ENCODE measurements at places on chromosomes 2 and 18.
A peak's percentile ranks its signal among the peaks of the same experiment; 100 is the strongest.

DNA sequence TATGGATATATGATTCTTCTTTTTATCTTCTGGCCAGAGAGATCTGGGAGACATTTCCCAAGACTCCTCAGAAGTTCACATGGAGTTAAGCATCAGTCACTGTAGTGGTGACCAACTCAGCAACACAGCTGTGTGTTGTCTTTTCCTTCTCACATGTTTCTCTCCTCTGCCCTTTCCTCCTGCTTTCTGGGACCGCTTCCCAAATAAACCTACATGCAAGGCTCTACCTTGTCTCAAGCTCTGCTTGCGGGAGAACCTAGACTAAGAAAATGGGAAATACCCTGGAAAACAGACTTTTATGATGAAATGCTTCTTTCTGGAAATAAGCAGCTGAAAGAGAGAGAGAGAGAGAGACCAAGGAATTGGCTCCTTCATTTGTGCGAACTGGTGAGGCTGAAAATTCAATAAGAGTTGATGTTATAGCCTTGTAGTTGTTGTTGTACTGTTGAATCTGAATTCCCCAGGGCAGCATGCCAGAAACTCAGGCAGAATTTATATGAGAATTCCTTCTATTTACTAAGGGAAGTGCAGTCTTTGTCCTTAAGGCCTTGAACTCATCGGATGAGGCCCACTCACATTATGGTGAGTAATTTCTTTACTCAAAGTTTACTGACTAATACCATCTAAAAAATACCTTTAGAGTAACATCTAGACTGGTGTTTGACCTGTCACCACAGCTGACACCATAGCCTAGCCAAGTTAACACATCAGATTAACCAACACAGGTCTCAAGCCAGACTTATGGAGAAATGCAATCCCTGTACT lies 22.7 kb upstream of the DSC1 start:
- DNase-seq = no peak

DNA sequence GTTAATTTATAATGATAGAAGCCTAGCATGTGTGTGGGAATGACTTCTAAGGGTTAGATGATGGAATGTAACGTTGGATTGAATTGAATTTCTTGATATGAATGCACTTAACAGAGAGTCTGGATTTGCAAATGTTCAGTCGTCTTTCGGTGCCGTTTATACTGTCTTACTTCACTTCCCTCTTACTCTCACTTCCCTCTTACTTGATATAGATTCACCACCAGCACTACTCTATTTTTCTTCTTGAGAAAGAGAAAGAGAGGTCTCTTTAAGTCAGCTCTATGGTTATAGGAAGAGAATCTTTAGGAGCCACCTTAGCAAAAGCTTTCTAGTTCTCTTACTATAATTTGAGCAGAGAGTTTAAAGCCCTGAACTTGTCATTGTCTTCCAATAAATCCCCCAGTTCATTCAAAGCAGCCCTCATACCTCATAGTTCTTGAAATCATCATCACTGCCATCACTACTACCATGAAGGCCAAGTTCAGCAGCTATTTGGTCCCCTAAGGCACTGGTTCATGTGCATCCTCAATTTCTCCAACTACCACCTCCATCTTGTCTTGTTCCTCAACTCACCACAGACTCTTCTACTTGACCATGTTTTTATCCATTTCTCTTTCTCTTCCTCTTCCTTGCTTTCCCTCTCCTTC lies 501.7 kb upstream of the TCF4 start:
- no peak for DNase-seq

DNA sequence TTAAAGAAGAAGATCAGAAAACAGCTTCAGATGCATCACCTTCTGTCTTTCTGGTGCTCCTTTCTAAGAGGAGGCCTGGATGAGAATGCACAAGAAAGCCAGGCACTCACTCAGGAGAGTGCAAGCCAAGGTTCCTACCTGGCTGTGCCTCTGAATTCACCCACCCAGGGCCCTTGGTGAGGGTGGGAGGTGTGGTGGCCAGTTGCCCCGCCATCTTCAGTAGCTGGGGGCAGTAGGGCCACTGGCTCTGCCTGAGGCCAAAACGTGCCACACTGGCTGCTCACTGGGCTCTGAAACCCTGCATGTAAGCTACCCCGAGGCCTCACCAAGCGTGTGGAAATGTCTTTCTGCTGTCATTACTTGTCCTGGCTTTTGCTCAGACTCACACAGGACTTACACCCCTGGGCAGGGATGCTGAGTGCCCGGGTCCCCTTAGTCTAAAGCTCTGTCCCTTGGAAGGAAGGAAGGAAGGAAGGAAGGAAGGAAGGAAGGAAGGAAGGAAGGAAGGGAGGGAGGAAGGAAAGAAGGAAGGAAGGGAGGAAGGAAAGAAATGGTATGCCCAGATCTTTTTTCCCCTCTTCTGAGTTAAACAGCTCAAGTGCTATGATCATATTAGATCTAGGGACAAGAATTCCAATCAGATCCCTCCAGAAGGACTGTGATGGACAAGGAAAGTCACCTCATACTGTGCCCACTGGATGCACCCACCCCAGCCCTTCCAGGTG lies 8.5 kb upstream of the LBH start:
- no peak for DNase-seq

DNA sequence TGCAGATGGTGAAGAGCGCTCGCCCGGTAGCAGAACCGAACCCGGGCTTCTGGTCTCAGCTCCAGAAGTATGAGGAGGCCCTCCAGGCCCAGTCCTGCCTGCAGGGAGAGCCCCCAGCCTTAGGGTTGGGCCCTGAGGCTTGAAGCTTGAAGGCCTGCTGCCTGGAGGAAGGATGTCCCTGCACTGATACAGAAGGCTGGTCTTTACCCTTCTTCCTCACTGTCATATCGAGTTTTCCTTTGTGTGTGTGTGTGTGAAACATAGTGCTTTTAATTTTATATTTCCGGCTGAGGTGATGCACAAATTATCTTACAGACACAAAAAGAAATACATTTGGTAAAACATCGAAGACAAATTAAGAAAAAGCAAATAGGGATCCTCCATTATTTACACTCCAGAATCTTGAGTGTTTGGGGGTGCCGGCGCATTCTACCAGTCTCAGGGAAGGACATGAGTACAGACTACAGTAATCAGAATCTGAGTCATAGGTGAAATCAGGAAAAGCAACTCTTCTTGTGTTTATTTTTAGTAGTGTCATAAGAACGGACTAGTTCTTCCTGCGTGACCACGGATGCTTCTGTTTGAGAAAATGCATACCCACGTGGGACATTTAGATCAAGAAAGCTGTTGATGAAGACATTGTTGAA lies 1.3 kb downstream of the DUSP28 start:
- DNase-seq = no peak

DNA sequence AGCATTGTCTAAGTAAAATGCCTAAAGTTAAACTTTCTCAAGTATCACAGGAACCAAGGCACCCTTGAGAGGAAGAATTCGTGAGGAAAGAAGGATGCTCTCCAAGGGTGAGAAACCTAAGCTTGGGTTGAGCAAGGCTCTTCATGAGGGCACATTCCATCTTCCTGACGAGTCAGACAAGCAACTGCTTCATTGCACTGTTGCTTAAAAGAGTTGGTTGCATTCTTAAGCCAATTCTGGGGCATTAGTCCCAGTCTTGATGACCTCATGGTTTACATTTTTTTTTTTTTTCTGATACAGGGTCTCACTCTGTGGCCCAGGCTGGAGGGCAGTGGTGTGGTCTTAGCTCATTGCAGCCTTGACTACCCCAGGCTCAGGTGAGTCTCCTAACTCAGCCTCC lies 237.5 kb downstream of the ACTR3 start:
- no peak for DNase-seq

- DNase-seq = no peak
Observed at GRCh38 chr2:88874063-88874657, 182.7 kb downstream of the RPIA start.

- DNase-seq = no peak
Observed at GRCh38 chr18:902229-902628, 2.4 kb upstream of the ADCYAP1 start.

DNA sequence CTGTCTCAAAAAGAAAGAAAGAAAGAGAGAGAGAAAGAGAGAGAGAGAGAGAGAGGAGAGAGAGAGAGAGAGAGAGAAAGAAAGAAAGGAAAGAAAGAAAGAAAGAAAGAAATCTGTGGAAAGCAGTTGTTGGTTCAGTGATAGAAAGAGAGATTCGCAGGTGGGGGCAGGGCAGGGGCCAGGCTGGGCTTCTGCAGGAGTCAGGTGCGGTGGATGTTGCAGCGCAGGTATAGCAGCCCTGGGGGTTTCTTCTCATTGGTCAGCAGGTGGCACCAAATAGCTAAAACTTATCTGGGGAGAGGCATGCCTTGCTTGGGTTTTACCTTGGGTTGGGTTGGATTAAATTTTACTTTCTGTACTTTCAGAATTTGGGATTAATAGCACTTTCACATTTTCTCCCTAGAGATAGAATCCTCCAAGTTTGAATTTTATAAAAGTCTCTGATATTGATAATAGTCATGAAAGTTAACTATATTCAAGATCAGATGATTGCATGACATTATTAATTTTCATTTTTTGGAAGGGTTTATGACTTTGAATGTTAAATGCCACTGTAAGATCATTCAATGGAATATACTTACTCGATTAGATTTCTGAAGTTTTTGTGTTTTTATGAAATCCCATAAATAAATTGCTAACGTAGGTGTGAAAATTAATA lies 66.6 kb downstream of the SPTBN1 start:
- peak; percentile 58 for DNase-seq

DNA sequence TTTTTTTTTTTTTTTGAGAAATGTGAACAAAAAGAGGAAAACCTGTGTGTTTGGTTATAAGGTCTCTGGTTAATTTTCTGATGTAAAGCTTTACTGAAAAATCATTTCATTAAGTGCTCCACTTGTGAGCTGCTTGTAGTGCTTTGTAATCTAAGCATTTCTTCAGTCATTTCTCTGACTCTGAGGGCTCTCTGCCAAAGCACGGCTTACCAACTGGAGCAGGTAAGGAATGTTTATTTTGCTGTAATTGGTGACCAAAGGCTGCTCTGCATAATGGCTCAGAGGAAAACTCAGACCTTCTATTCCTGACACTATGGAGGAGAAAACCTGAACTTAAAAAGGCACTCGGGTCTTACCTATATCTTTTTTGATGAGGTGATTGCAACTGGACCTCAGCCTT lies 848.8 kb downstream of the MBD2 start:
- no peak for DNase-seq

DNA sequence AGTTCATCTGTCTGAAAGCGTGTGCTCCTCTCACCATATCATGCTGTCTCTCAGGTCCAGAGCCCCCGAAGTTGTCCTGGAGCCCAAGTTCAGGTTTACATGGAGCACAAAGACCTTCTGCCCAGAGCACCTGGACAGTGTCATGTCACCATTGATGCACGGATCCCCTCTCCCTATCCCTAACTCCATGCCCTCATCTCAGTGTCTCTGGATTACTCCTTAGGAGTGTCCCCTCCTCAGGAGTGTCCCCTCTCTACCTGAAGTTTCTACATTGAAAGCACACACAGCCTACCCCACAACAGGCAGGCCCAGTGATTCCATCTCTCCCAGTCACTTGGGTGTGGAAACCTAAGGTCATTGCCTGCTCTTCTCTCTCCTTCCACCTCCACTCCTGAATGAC lies 144.1 kb upstream of the NCKAP5 start:
- no peak for DNase-seq

GRCh38 chr2:230700447-230700846 lies 12.2 kb upstream of the CAB39 start:
- no peak for DNase-seq

- peak; percentile 2 for DNase-seq
Observed at GRCh38 chr2:46179037-46179621, 118.1 kb upstream of the EPAS1 start.

DNA sequence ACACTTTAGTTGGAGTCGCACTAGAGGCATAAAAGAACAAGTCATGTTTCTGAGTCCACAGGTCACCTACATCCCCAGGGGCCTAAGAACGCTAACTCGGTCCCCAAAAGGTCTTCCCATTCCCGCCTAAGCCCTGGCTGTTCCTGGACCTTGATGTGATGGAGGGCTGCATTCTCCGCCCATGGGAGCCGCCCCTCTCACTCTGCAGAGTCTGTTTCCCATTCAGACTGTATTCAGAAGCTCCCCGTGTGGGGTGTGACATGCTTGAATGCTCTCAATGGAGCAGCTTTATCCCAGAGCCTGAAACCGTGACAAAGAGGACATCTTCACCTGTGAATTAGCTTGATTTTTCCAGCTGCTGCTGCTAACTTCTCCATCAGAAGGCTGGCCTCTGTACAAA lies 319.0 kb upstream of the KLHL29 start:
- no peak for DNase-seq

DNA sequence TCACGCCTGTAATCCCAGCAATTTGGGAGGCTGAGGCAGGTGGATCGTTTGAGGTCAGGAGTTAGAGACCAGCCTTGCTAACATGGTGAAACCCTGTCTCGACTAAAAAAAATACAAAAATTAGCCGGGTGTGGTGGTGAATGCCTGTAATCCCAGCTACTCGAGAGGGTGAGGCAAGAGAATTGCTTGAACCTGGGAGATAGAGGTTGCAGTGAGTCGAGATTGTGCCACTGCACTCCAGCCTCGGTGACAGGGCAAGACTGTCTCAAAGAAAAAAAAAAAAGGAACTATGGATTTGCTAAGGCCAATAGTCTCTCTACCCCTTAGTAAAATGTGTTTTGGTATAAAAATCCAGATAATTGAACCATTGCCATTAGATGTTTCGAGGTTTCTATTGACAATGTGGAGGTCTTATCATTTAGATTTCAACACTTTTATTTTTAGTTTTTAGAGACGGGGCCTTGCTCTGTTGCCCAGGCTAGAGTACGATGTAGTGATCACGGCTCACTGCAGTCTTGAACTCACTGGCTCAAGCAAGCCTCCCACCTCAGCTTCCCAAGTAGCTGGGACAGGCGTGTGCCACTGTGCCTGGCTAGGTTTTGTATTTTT lies 1.1 kb upstream of the TXNDC2 start:
- no peak for DNase-seq

- no peak for DNase-seq
Observed at GRCh38 chr2:38907743-38908562, 18.3 kb downstream of the ARHGEF33 start.

DNA sequence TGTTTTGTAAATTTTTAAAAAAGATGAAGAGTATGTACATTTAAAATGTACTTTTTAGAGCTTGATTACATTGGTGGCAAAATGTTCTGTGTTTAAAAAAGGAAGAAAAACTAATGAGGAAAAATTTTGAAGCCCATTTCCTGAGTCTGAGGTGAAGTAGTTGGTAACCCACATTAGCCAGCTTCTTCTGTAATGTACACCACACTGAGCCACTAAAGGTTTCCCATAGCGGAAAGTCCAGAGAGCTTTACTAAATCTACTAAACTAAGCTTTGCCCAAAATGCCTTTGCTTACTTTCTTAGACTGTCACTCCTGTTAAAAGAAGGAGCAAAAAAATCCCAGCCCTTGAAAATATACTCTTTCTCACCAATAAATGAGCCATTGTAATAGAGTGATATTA lies 804.8 kb upstream of the ZEB2 start:
- DNase-seq = no peak

- no peak for DNase-seq
Observed at GRCh38 chr2:33123216-33123615, 176.5 kb downstream of the LTBP1 start.

GRCh38 chr2:157349949-157350515 lies 24.4 kb upstream of the ERMN start:
- DNase-seq = no peak
